AG08396 (cell line): ENCODE measurements at places on chromosomes 5 and 9.
A peak's percentile ranks its signal among the peaks of the same experiment; 100 is the strongest.

DNA sequence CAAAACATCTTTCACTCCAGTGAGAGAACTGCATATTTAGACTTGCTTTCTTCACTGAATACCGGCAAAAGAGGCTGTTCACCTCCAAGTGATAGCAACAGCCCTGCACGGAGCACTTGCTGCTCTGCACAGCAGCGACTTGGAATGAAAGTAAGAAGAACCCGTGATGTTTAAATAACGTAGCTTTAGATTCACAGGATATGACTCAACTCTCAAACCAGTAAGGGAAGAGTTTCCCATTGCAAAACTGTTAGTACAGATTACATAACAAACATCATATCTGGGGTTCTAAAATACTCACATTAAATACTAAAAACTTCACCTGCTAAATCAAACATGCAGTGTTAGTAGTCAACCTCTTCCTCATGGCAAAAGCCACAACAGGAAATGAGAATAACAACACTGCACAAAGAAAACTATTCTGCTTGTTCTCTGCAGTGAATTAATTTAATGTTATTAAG, 203.4 kb downstream of the MCTP1 start:
- peak; percentile 56 for DNase-seq

DNA sequence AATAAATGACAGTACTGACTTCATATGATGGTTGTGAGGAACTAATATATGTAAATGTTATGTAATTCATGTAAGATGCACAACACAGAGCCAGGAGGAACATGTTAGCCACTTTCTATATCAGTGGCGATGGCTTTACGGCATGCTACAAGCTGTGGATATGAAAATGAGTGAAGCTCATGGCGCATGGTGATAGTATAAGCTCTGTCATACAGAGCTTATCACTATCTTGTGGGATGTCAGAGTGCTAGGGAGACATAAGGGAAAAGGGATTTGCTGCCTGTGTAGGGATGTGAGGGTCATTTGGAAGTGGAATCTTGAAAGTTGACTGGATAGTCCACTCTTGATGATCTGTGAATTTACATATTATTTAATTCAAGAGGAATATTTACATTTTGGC, 13.6 kb downstream of the CPEB4 start:
- no peak for DNase-seq

DNA sequence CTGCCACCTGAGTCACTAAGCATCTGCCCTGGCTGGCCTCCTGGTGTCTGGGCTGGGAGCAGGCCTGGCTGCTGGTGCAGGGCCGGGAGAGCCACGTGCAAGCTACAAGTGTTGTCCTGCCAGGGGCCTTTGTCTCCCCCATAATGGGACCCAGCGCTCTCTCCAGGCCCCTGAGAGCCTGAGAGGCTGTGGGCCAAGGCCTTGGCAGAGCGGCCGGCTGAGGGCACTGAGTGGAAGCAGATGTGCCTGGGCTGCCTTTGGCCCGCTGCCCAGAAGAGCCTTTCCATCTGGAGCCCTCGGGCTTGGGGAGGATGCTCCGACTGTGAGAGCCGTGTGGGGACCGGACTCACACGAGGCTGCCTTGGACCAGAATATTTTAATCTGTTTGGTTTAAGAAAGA, 185.5 kb downstream of the RGS3 start:
- peak; percentile 41 for DNase-seq

DNA sequence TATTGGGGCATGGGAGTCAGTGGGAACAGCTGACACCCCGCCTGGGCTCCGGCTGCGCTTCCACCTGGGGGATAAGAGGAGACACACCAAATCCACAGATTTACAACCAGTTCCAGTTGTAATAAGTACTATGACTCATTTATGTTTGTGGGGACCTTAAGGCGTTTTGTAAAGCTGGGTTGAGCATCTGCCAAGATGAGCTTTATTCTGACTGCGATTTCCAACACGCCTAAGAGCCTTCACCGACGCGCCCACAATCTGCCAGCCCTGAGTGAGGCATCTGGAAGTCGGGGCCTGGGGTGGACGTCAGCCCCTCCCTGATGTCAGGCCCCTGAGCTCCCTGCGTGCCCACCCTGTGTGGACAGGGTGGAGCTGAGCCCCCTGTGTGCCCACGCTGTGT, 14.3 kb upstream of the LHX3 start:
- DNase-seq = no peak

DNA sequence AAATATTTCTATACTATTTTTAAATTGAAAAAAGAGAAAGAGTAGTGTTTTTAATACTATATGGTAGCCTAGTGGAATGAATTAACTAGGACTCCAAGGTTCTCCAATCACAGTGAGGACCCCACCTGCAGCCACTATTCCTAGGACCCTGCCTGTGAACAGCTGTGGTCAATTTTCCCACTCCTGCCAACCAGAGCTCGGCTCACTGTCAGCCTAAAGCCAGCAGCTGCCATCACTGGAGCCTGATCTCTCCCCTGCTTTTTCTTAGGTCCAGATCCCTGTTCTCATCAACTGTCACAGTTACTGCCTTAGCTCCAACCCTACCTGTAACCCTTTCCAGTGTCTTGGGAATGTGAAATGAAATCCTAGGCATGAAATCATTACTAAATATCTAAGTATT, 25.3 kb downstream of the ARSB start:
- no peak for DNase-seq

DNA sequence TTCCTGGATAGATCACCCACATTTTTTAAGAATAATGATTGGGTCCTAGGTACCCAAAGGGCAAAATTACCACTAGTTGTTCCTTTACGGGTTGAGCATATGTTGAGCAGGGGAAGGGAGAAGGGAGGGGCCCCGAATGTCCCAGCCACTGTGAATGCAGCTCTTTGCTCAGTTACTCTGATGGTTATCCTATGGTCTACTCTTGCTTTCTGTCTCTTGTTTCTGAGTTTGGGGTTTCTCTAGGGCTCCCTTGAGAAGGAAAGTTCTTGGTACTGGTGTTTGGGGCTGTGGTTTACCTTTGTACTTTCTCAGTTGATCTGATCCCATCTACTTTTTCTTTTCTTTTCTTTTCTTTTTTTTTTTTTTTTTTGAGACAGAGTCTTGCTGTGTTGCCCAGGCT, 55.6 kb downstream of the ALG2 start:
- no peak for DNase-seq

- no peak for DNase-seq
Measured at GRCh38 chr5:68698025-68698940, 395.5 kb upstream of the SLC30A5 start.

DNA sequence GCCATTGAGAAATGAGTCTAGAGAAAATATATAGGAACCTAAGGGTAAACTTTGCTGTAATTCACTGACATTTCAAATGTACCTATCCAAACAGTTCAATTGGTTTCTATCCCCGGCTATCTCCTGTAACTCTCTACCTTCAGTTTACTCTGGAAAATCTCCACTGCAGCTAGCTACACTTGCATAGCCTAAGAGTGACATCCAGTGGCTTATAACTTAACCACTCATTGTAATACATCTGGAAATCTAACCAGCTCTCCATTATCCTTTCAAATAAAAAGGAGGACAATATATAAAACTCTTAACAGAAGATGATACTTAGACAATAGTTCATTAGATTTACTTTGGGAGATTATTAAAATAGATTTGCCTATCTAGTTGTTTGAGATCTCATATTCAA, 35.3 kb upstream of the SPDL1 start:
- peak; percentile 13 for DNase-seq

DNA sequence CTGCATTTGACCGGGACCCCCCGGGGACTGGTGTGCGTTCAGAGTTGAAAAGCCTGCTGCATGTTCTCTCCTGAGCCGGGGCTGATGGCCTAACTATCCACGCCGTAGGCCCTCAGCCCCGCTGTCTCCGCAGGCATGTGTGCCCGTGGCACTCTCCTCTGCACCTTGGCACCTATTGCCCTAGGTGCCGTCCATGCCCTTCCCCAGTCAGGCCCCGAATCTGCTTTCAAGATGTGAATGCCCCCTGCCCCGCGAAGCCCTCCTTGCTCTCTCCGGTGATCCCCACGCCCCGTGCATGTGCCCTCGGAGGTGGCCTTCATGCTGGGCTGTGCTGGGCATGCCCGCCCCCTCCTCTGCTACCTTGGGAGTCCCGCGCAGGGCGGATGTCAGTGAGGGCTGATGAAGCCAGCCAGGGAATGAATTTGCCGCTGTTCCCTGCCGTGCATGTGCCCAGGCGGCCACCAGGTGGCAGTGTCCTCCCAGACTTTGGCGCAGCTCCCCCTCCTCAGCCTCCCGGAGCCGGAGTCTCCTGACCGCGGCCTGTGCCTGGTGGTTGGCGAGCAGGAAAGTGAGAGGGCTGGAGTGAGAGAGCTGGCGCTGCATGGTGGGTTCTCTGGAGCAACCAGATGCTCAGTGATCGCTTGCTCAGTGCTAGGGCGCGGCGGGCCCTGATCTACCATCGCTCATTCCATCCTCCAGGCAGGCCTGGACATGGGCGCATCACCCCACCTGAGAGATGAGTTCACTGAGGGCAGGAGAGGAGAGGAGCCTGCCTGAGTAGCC, 112.9 kb upstream of the LMX1B start:
- peak; percentile 91 for DNase-seq

DNA sequence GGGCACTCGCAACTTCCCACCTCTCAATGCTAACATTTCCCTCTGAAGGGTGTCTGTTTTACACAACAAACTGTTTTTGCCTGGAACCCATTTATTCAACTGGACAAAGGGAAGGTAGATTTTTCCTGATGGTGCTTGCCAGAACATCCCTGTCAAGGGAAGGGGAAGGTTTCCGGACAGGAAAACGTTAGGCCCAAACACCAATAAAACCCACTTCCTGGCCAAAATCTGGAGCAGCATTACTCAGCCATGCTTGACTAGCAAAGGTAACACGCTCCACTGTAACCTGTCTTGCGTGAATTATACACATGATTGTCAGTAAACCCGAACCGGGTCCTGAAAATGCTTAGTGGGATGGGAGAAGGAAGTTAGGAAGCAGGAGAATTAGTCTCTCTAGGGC, 90.2 kb downstream of the SAXO1 start:
- no peak for DNase-seq

DNA sequence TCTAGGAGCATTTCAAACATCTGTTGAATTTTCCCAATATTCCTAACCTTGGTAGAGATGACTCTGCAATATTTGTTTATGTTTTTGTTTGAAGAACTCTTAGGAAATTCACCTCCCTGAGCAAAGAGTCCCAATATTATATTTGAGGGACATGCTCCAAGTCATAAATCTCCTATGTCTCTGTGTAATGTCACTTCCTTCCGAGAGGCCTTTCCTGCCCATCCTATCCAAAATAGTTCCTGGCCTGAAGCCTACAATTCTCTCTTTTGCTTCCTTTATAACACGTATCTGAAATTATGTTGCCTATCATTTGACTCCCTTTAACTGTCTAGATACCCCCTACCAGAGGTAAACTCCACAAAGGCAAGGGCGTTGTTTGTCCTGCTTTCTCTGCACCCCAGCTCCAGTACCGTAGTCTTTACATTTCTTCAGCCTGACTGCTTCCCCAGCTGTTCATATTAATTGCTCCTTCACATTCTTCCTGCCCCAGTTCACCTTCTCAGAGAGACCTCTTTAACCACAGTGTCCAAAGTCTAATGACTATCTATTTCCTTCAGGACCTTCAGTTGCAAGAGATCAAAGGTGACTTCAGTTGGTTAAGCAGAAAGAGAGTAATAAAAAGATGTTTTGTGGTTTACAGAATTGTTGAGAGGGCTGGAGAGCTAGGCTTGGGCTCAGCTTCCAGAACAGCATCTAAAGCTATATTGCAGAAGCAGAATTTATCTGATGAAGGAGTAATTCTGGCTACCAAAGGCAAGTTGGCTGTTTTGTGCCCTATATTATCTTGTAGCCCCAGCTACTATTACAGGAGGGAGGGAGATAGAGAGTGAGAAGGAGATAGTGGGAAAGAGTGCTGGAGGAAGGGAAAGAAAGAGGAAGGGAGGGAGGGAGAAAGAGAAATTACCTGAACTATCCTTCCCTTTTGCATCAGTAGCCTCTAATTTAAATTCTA, 109.3 kb upstream of the TMEM161B start:
- DNase-seq = no peak

- no peak for DNase-seq
Measured at GRCh38 chr9:328453-328852, 113.8 kb downstream of the DOCK8 start.

DNA sequence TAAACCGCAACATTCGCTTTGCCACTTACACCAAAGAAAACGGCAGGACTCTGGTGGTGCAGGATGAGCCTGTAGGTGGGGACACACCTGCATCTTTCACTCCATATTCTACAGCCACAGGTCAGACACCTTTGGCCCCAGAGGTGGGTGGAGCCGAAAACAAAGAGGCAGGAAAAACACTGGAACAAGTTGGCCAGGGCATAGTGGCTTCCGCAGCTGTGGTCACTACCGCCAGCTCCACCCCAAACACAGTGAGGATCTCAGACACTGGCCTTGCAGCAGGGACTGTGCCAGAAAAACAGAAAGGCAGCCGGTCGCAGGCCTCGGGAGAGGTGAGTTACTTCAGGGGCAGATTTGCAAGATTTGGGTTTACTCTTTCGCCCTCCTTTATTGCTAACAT, 33.8 kb downstream of the KDM3B start:
- DNase-seq = no peak

- no peak for DNase-seq
Measured at GRCh38 chr9:109506097-109506712, 8.1 kb upstream of the PTPN3 start.

GRCh38 chr9:34218446-34218845, 39.6 kb downstream of the UBAP1 start:
- DNase-seq = no peak

GRCh38 chr9:115680231-115680630, 473.4 kb upstream of the PAPPA start:
- DNase-seq = no peak

DNA sequence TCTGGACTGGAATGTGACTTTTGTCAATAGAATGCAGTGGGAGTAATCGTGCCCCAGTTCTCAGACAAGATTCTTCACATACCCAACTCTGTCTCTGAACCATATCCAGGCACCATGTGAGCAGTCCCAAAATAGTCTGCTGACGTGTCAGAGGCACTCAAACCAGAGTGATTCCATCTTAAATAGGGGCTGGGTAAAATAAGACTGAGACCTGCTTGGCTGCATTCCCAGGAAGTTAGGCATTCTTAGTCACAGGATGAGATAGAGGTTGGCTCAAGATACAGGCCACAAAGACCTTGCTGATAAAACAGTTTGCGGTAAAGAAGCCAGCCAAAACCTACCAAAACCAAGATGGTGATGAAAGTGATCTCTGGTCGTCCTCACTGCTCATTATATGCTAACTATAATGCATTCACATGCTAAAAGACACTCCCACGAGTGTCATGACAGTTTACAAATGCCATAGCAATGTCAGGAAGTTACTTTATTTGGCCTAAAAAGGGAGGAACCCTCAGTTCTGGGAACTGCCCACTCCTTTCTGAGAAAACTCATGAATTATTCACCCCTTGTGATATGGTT, 16.9 kb upstream of the PLCXD3 start:
- DNase-seq = peak; percentile 70

- no peak for DNase-seq
Measured at GRCh38 chr5:96628406-96628805, 33.8 kb upstream of the CAST start.
